ENCODE measurements at places on chromosomes 1 and 21.
A peak's percentile ranks its signal among the peaks of the same experiment; 100 is the strongest.

GRCh38 chr1:16484931-16485330 lies 29.2 kb downstream of the RNU1-1 start:
- H3K4me3 ChIP-seq = no peak overlapping the region
- peaks cover 2% of the 10 kb centered on the region for H3K36me3 ChIP-seq
- no peak overlapping the region for H3K27ac ChIP-seq
- H3K27me3 ChIP-seq = no peaks in the 10 kb centered on the region
- DNase-seq = no peak

DNA sequence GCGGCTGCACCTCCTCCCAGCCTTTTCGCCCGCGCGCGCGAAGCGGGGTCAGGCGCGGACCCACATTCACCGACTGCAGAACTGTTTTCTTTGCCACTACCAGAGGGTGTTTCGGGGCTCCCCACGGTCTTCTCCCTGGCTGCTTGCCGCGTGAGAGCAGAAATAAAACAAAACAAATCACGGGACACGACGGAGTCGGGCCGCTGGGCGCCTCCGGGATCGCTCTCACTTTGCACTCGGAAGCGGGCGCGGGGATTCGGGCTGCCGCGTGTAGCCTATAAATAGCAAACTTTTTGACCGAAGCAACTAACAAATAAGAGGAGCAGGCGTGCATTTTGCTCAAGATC lies 412.3 kb upstream of the ESRRG start:
- H3K27ac ChIP-seq = no peak overlapping the region
- H3K4me3 ChIP-seq = peak overlapping the region; percentile 32
- no peaks in the 10 kb centered on the region for H3K36me3 ChIP-seq

GRCh38 chr1:168280296-168280927 lies at the start of gene TBX19:
Gene TBX19, plus strand, starts transcription at chr1:168280877. Its CDS starts 214 bp downstream, at chr1:168281091.
- no peak for DNase-seq
- no peaks in the 10 kb centered on the region for H3K36me3 ChIP-seq
- no peaks in the 10 kb centered on the region for H3K4me1 ChIP-seq

DNA sequence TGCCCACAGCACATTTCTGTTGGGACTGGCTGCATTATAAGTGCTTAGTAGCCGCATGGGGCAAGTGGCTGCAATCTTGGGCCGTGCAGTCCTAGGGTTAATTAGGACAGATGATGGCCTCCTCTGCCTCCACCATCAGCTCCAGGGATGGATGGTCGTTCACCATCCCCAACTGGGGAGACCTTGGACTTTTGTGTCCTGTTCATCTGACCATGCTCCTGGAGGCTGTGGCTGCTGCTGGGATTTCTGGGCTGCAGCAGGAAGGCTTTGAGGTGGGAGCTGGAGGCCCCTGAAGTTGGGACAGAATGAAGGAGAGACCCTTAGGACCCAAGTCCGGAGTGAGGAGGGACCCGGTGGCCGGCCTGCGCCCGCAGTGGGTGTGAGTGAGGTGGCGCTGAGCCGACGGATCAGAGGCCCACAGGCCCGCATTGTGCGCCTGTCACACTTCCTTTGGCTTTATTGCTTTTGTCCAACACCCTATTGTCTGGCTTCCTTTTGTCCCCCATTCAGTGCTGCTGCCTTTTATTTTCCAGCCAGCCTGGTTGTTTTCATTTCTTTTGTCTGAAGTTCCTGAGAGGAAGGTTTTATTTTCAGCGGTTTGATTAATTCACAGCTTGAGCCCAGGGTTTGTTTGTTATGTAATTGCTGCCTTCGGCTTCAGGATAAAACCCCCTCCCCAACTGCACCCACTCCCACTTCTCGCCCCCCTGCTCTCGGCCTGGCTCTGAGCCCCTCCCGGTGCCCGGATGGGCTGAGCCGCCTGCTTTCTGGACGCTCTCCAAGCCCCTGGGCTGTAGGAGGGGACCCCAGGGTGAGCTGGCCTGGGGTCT lies 35.6 kb downstream of the SOX13 start:
- no peaks in the 10 kb centered on the region for H3K27me3 ChIP-seq
- no peak overlapping the region for H3K27ac ChIP-seq
- no peak overlapping the region for H3K4me3 ChIP-seq
- H3K4me1 ChIP-seq = peaks cover 18% of the 10 kb centered on the region
- H3K36me3 ChIP-seq = no peaks in the 10 kb centered on the region

DNA sequence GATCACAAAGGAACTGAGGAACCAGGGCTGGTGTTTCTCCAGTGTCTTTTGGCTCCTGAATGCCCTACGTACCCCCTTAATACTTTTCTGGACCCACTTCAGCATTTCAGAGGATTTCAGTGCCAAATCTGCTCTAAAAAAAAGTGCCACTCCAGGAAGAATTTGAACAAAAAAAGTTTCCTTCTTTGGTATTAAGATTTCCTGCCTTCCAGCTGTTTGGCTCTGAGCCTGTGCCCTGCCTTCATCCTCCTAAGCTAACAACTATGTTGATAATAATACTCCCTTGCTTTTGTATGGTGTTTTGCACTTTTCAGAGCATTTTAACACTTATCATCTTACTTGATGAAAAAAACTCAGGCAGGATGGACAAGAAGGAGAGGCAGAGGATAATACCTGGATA lies 11.0 kb upstream of the RIMS3 start:
- H3K4me1 ChIP-seq = no peaks in the 10 kb centered on the region
- H3K36me3 ChIP-seq = no peaks in the 10 kb centered on the region
- DNase-seq = no peak
- no peak overlapping the region for H3K4me3 ChIP-seq
- H3K27me3 ChIP-seq = no peaks in the 10 kb centered on the region

- H3K27ac ChIP-seq = no peak overlapping the region
- no peak for DNase-seq
- no peak overlapping the region for H3K4me3 ChIP-seq
- no peaks in the 10 kb centered on the region for H3K36me3 ChIP-seq
- H3K27me3 ChIP-seq = no peaks in the 10 kb centered on the region
- H3K4me1 ChIP-seq = no peaks in the 10 kb centered on the region
These were observed 63.9 kb downstream of the SDC3 start for GRCh38 chr1:30844631-30845030.

- no peaks in the 10 kb centered on the region for H3K27me3 ChIP-seq
- no peak for DNase-seq
- H3K4me1 ChIP-seq = no peaks in the 10 kb centered on the region
- no peak overlapping the region for H3K27ac ChIP-seq
- no peak overlapping the region for H3K4me3 ChIP-seq
These were observed 201.9 kb downstream of the PLPP3 start for GRCh38 chr1:56377431-56377830.

- no peak for DNase-seq
- H3K4me3 ChIP-seq = no peak overlapping the region
- H3K36me3 ChIP-seq = no peaks in the 10 kb centered on the region
- H3K4me1 ChIP-seq = no peaks in the 10 kb centered on the region
These were observed 14.7 kb downstream of the CLSTN1 start for GRCh38 chr1:9809100-9809510.

GRCh38 chr1:221689138-221689537 lies 52.8 kb downstream of the DUSP10 start:
- H3K4me1 ChIP-seq = no peaks in the 10 kb centered on the region
- no peak for DNase-seq
- no peaks in the 10 kb centered on the region for H3K27me3 ChIP-seq
- no peak overlapping the region for H3K4me3 ChIP-seq
- no peak overlapping the region for H3K27ac ChIP-seq

- H3K4me1 ChIP-seq = no peaks in the 10 kb centered on the region
- H3K27me3 ChIP-seq = no peaks in the 10 kb centered on the region
- DNase-seq = no peak
- no peak overlapping the region for H3K4me3 ChIP-seq
These were observed 60.0 kb upstream of the FGGY start for GRCh38 chr1:59236721-59237545.

DNA sequence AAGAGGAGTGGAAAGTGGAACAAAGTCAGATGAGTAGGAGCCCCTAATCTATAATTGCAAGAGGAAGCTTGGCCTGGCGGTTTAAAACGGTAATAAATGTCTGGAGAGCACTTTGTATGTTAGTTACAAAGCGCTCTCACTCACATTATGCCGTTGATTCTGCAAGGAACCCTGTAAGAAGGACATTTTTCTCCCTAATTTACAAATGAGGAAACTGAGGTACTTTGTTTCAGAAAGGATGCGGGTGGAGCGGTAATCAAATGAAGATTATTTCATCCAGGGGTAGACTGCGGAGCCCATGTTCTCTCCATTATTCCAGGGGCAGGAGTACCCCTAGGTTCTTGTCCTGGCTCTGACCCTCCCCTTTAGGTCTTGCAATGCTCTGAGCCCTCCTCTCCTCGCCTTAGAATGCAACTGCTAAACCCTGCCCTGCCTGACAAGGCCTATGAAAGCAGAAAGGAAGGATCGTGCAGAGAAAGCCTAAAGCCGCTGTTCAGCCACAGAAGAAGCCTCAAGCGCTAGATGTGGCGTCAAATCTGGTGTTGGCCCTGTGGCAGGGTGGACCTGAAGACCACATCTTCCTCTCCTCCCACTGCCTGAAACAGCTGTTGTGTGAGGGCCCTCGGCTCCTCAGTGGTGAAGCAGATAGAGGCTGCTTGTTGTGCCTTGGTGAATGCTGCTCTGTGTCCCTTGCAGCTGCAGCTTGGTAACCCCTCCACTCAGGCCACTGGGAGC lies 588 bp upstream of the PACC1 start:
- peak overlapping the region; percentile 3 for H3K27ac ChIP-seq
- H3K27me3 ChIP-seq = no peaks in the 10 kb centered on the region
- peaks cover 9% of the 10 kb centered on the region for H3K4me1 ChIP-seq

DNA sequence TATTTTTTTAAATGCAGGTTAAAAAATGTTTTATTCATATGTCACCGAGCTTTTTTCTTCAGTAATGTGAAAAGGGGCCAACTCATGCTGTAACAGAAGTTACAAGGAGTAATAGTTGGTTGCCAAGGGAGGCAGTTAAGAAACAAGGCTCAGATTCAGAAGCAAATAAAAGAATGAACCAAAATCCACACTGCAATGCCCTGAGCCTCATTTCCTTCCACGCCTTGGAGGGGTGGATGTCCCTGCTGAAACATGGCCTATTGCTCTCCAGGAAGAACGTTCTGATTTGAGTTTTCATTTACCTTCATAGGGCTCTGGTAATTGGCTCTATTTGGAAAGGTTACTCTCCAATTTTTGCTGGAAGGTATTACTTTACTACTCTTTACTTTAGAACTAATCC lies 24.4 kb downstream of the ALG14 start:
- no peaks in the 10 kb centered on the region for H3K4me1 ChIP-seq
- no peak overlapping the region for H3K4me3 ChIP-seq
- H3K27me3 ChIP-seq = no peaks in the 10 kb centered on the region
- H3K36me3 ChIP-seq = no peaks in the 10 kb centered on the region
- no peak for DNase-seq

DNA sequence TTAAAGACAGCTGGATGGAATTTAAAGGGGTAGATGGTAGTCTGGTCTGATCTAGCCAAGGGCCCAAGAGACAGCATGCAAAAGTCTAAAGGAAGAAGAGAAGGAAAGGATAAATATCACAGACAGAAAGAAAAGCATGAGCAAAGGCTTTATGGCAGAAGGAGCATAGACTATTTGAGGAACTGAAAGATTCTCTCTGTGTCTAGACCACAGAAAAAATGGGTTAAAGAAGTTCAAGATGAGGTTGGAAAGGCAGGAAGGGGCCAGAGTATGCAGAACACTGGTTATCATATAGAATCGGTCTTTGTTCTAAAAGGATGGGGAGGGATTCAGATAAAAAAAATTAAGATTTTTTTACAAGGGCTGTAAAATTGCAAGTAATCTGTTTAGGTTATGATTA lies 136.8 kb upstream of the SGIP1 start:
- no peaks in the 10 kb centered on the region for H3K4me1 ChIP-seq
- H3K36me3 ChIP-seq = no peaks in the 10 kb centered on the region
- H3K4me3 ChIP-seq = no peak overlapping the region
- DNase-seq = no peak
- H3K27me3 ChIP-seq = no peaks in the 10 kb centered on the region

GRCh38 chr21:23445307-23445706 lies 2162.0 kb downstream of the MRPL39 start:
- DNase-seq = no peak
- H3K4me3 ChIP-seq = no peak overlapping the region
- H3K36me3 ChIP-seq = no peaks in the 10 kb centered on the region

DNA sequence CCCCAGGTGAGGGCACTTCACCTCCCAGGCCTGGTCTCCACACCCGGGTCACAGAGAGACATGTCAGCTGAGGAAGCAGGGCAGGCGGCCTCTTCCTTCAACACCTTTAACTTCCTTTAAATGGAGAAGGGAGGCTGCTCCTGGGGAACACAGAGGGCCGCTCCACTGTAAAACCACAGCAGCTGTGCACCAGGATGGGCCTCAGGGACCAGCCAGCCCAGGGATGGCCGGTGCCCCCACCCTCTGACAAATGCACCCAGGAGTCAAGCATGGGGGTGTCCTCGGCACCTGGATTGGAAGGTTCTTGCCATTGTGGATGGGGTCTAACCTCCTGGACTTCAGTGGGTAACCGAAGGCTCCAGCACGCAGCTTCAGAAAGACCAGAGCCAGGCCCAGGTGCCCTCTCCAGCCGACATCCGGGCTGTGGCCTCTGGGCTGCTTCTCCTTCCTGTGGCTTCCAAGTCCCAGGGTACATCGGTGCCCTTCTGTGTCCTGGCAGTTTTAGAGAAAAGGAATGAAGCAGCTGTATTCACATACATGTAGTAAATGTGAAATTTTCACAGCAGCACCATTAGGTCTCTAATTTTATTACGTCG lies 121.7 kb upstream of the COL6A1 start:
- no peaks in the 10 kb centered on the region for H3K4me1 ChIP-seq
- DNase-seq = no peak
- H3K36me3 ChIP-seq = no peaks in the 10 kb centered on the region
- no peaks in the 10 kb centered on the region for H3K27me3 ChIP-seq
- no peak overlapping the region for H3K27ac ChIP-seq

- H3K27ac ChIP-seq = no peak overlapping the region
- no peaks in the 10 kb centered on the region for H3K27me3 ChIP-seq
- peak; percentile 43 for DNase-seq
- H3K36me3 ChIP-seq = no peaks in the 10 kb centered on the region
- peaks cover 6% of the 10 kb centered on the region for H3K4me1 ChIP-seq
These were observed 23.3 kb upstream of the SRSF10 start for GRCh38 chr1:24003331-24003972.

- H3K27ac ChIP-seq = no peak overlapping the region
- no peak for DNase-seq
- no peaks in the 10 kb centered on the region for H3K4me1 ChIP-seq
These were observed 748.2 kb upstream of the ADAMTS5 start for GRCh38 chr21:27715131-27715530.

- no peaks in the 10 kb centered on the region for H3K27me3 ChIP-seq
- no peaks in the 10 kb centered on the region for H3K36me3 ChIP-seq
These were observed 367.3 kb downstream of the SMYD3 start for GRCh38 chr1:246139745-246140182.

DNA sequence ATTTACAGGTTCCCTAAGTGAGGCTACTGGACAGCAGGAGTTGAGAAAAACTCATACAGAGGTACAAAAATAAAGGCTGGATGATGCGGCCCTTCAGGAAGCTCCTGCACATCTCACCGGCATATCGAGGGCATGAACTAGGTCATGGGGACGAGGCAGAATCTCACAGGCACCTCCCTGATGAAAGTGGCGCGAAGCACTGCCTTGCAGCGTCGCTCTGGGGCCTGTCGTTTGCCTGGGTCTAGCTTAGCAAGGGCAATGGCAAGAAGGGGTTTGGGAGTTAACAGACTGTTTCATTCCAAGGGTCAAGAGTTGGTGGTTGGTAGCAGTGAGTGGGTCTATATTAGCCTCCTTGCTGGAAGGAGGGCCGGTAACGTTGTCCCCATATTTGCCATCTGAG lies 103.5 kb upstream of the IRF2BP2 start:
- no peak overlapping the region for H3K27ac ChIP-seq
- no peaks in the 10 kb centered on the region for H3K27me3 ChIP-seq
- no peak for DNase-seq
- no peak overlapping the region for H3K4me3 ChIP-seq

GRCh38 chr1:6494627-6495026 lies 3.2 kb upstream of the PLEKHG5 start:
- peaks cover 2% of the 10 kb centered on the region for H3K4me1 ChIP-seq
- H3K36me3 ChIP-seq = no peaks in the 10 kb centered on the region
- no peak overlapping the region for H3K27ac ChIP-seq
- no peak for DNase-seq
- H3K4me3 ChIP-seq = no peak overlapping the region

Measured in mesendoderm (in vitro differentiated cells).